ENCODE measurements at places on chromosomes 5 and 9.

DNA sequence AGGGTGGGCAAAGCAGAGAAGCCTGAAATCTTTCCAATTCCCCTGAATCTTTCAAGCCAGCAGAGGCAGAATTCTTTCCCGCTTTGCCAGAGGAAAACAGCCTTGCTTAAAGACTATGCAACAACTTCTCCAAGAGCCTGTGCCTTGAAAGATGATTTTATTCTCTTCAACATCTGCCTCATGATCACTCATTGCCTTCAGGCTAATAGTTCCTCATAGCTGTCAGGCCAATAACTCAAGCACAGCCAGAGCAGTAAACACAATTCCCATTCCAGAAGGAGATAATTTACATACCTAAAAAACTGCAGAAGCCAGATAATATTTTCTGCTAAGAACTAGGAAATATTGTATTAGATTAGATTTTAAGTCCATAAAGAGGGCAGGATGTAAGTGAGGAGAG is 92.3 kb upstream of the PUM3 start:
- DNase-seq, result no peak

- DNase-seq, result no peak
Observed at GRCh38 chr5:175800656-175801081, 70.7 kb upstream of the CPLX2 start.

GRCh38 chr5:94745786-94746730 is 127.6 kb downstream of the SLF1 start:
- no peak for DNase-seq

GRCh38 chr5:124743602-124744169 is 2.8 kb downstream of the ZNF608 start:
- no peak for DNase-seq

DNA sequence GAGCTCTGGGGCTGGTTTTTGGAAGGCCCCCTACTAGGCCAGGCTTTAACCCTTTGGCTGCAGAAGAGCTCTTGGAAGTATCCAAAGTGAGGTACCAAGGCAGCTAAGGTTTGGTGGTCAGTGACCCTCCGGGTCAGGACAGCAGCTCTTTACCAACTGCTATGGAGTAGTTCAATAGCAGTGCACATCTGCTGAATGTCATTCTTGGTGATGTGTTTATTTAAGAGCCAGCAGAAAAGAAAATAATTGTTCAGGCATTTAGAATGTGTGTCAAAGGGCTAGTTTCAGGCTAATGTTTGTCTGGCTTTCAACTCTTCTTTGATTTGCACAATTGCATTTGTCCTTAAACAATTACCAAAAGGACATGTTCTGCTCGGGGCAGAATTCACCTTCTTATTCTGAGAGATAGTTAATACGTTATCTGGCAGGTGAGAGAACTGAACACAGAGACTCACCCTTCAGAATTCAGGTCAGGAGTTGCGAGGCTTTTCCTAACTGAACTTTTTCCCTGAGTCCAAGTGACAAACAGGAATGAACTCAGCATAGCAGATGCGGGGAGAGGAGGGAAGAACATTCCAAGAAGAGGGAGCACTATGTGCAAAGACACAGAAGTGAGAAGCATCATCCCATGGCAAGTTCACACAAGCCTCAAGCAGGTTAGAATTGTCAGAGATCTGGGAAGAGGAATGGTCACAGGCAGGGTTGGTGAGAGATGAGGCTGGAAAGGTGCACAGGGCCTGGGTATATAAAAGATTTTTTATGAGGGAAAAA is 556.7 kb upstream of the TLE4 start:
- DNase-seq, result no peak

DNA sequence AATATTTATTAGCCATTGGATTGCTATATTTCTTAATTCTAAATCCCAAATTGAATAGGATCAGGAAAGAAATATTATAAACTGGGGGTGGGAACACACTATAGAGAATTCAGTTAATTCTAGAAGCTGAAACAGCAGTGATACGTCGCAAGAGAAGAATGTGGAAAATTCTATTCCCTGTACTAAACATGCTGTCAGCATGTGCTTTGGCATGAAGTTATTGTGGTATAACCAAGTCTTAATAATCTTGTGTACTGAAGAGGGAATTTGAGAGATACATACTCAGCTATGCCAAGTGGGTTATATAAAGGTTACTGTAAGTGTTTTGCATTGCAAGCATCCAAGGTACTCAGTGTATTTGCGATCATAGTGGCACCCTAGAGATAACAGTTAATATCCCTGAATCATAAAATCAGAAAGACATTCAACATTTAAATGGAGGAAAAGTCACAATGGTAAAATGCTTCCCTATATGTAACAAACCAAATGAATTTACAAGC is 1492.9 kb upstream of the C9orf72 start:
- no peak for DNase-seq

- no peak for DNase-seq
Observed at GRCh38 chr5:56849671-56850070, 34.3 kb downstream of the MAP3K1 start.

Measured in activated CD8-positive, alpha-beta memory T cell treated with anti-CD3 and anti-CD28 coated beads for 1 hour (primary cell).